ENCODE measurements at places on chromosomes 6 and 20.

DNA sequence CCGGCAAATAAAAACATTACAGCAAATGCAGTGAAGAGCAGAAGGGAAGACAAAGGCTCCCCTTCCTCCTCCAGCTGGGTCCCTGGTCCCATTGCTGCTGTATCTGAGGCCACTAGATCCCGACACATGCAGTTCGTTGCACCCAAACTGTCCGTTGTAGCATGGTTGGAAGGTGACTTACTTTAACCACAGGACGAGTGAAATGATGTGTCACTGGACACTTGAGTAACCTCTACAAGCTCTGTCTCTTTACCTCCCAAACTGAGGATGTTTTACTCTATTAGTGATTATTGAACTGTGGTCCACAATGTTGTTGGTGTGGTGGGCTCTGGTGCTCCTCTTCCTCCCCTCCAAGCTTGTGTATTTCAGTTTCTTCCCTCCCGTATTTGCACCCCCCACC lies 46.2 kb upstream of the ARMH2 start:
- DNase-seq, result no peak

- no peak for DNase-seq
These were observed 16.1 kb upstream of the PBOV1 start for GRCh38 chr6:138234363-138234762.

DNA sequence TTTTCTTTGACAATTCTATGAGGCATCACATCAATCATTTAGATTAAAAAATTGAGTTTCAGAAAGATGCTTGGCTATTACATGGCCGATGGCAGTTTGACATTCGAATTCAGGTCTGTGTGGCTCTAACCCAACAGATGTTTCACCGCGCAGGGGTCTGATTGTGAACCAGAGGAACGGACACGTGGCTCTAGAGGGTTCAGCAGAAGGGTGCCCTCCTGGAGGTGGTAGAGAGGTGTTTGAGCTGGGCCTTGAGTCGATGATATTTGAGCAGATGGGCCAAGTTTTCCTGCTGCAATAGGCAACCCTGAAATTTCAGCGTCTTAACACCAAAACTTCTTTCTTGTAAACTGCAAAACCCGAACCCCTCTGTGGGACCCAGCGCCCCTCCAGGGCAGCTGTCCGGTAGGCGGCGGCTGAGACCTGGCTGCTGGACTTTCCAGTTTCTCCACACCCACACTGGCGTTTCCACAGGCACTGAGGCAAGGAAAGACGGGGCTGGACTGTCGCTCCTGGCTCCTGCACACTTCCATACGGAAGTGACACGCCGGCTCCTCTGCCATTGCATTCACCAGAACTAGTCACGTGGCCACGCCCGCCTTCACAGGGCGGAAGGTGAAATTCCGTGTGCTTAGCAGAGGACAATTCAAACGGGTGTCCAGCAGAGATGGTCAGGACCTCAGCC lies 11.3 kb upstream of the AFDN start:
- no peak for DNase-seq

GRCh38 chr6:87366072-87366827 lies 21.6 kb downstream of the C6orf163 start:
- DNase-seq, result no peak

DNA sequence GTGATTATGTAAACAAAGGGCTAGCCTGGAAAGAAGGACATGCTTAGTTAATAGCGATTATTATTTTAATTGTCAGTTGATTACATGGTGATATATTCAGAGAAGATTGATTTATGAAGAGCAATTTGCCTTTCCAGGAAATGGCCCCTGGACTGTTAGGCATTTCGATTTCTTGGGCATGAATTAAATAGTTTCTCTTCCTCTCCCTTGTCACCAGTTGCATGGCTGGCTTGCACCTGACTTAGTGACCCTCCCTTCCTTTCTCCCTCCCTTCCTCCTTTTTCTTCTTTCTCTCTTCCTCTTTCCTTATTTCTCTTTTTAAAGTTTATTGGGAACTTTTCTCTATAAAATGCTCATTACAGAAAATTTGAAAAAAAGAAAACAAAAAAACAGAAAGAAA lies 235.4 kb downstream of the CDC5L start:
- no peak for DNase-seq

GRCh38 chr6:5814116-5814515 lies 192.6 kb downstream of the NRN1 start:
- DNase-seq, result no peak

- DNase-seq, result no peak
These were observed 215.1 kb downstream of the PACRG start for GRCh38 chr6:162942866-162943265.
